ENCODE measurements at places on chromosomes 12 and 14.

GRCh38 chr12:2853626-2854025 is 3.2 kb downstream of the TEX52 start:
- peak; percentile 28 for DNase-seq

DNA sequence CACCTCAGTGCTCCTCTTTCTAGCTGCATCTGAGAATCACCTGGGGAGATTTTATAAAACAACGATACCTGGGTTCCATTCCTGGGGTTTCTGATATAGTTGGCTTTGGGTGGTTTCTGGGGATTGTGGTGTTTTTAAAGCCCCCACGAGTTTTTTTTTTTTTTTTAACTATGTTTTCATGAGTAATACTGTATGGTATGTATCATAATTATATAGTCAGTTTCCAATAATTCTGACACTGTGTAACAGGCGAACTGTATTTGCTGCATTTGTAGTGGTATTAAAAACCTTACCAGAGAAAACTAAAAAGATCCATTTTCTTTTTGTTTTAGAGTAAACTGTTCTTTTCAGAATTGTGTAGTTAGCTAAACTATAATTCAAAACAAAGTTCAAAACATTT is 84.9 kb downstream of the SRGAP1 start:
- no peak for DNase-seq

DNA sequence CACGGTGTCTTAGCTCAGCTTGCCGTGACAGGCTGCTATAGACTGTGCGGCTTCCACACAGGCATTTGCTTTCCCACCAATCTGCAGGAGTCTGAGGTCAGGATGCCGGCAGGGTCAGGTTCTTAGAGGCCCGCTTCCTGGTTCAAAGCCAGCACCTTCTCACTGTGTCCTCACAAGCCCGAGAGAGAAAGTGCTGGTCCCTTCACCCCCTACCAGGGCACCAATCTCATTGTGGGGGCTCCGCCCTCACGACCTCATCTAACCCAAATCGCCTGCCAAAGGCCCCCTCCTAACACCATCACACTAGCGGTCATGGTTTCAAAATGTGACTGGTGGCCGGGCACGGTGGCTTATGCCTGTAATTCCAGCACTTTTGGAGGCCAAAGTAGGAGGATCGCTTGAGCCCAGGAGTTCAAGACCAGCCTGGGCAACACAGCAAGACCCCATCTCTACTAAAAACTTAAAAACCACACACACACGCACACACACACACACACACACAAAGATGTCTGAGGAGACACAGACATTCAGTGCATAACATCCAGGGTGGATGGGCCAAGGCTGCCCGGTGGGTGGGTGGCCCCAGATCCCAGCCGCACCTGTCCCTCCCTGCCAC is 26.8 kb downstream of the MMP17 start:
- no peak for DNase-seq

DNA sequence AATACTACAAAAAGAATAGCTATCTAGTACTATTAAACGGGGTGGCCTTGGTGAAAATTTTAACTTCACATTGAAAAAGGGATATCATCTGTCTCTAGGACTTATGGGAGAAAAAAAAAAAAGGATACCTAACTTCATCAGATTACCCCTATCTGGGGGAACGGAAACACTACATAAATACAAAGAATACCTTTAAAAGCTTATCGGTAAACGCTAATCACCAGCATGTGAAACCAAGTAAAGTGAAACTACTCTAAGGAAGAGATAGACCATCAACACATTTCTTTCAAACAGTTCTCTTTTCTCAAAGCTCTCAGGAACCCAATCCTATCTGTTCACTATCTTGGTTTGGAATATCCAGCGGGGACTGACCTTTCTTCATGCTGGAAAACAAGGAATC is 3.5 kb downstream of the KICS2 start:
- no peak for DNase-seq

DNA sequence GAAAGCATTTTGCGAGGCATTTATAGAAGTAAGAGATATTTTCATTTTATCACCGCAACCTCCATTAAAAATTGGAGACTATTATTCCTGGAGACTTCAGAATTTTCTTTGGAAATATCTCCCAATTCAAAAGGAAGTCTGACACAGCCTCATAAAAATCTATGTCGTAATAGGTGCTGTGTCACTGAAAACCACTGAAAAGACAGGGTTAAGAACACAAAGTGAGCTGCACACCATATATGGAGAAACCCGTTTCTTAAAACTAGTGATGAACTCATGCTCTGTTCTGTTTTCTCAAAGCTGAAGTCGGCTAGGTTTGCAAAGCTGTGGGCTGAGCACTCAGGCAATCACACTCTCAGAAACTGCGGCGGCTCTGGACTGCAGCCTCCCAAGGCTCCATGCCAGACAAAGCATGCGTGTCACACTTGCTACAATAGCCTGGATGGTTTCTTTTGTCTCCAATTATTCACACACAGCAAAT is at the start of gene GLIPR1:
Gene GLIPR1, plus strand, starts transcription at position 287 of the 481 bp plus-strand sequence. Its CDS starts 126 bp downstream, at position 413.
- DNase-seq: peak; percentile 91

- DNase-seq: no peak
These were observed 151.8 kb upstream of the NPAS3 start for GRCh38 chr14:32786886-32787285.

- no peak for DNase-seq
These were observed 152.4 kb upstream of the ATP2B1 start for GRCh38 chr12:89861086-89861485.

GRCh38 chr12:120131116-120131515 is 14.6 kb upstream of the RAB35 start:
- DNase-seq: no peak

- no peak for DNase-seq
These were observed 48.2 kb upstream of the MAP3K9 start for GRCh38 chr14:70857496-70857890.

DNA sequence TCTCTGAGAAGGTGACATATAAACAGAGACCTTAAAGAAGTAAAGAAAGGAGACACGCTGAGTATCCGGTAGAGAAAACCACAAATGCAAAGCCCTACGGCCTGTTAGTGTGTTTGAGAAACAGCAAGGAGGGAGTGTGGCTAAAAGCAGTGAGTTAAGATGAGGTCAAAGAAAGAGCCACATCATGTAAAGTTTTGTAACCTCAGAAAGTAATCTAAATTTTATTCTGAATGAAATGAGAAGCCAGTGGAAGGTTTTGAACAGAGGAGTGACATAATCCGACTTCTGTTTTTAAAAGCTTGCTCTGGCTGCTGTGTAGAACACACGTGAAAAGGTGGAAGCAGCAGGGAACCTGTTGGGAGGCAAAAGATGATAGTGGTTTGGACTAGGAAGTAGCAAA is 32.6 kb downstream of the PPP2R5E start:
- DNase-seq: no peak

DNA sequence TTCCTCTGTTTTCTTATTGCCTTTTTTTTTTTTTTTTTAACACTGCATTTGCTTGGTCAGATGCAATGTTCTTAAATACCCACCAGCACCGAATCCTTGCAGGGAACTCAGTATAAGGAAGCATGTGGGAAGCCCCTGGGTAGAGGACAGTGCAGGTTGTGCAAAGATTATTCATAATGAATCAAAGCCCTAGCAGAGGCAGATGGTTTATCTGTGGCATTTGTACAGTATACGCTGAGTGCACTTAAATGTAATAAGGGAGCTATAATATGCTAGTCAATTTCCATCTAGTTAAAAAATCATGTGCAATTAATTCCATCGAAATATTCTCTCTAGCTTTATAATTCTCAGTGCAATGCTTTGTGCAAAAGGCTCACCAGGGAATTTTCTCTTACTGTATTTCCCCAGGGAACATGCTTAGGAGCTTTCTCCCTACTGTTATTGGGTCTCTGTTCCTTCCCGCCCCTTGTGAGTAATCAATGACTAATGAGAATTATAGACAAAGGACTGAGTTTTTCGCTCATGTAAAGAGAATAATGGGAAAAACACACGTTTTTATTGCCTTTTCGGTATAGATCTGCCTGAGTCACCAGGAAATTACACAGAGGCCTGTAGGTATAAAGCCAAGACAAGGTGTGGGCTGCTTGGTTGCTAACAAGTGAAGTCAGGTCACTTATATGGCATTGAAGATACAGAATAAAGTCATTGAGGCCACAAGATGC is 1214.3 kb upstream of the TMEM132C start:
- no peak for DNase-seq

DNA sequence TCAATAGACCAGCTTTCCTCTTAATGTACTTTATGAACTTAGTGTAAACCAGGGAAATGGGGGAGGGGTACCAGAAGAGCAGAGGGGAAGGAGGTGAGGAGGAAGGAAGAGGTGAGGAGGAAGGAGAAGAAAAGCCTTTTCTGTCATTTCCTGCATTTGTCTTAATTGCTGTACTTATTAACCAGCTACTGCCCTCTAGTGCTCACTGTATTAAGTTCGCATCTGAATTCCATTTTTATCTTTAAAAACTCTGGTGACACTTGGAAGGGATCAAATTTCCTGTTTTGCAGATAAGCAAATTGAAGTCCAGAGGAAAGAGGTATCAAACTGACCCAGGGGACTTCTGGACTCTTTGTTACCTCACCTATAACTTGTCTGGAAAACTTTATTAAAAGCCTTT is 22.2 kb downstream of the MANSC1 start:
- DNase-seq: peak; percentile 73

DNA sequence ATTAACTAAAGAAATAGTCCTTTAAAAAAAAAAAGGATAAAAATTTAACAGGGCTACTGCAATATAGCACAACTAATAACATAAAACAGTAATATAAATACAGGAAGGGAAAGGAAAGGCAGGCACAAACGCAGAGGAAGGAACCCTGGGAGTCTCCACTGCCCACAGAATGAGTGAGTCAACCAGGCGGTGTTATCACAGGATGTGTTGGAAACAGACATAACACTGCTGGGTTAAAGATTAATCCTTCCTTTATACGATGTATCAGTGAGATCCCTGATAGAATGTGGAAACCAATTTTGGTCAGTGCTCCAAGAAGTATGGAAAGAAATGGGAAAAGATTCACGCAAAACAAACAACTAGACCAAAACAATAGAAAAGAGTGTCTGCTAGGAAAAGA is 47.9 kb downstream of the FGD6 start:
- DNase-seq: no peak

DNA sequence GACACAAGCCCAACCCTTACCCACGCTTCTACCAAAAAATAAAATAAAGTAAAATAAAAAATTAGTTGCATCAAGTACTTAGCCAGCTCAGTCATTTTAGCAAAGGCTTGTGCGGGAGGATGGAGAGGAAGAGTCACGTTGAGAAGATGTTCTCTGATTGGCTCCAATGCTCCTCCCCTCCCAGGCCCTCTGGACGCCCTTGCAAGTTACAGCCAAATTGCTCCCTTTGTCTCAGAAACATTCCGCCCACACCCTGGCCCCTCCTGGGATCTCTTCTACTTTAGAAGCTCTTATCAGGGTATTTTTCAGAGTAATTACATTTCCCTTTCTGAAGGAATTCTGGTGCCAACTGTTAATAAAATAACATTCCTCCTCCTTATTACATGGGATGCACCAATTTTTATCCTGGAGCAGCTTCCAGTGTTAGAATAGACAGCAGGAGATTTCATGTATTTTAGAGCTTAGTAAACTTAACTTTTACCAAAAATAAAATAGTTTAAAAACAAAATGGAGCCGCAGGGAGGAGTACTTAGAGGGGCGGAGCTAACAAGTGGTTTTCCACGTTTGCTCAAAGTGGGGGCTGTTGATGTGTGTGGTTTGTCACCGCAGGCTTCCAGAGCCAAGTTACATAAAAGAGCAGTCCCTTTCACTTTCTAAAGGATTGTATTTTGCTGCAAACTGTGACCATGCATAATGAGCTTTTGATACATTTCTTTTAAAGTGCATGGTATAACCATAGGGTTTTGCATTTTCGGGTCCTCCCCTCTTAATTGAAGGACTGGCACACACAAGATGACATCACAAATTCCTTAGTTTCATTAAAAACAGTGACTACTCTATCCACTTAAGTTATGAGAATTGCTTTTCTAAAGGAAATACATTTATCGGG is 71.7 kb upstream of the RAP1B start:
- DNase-seq: peak; percentile 56

DNA sequence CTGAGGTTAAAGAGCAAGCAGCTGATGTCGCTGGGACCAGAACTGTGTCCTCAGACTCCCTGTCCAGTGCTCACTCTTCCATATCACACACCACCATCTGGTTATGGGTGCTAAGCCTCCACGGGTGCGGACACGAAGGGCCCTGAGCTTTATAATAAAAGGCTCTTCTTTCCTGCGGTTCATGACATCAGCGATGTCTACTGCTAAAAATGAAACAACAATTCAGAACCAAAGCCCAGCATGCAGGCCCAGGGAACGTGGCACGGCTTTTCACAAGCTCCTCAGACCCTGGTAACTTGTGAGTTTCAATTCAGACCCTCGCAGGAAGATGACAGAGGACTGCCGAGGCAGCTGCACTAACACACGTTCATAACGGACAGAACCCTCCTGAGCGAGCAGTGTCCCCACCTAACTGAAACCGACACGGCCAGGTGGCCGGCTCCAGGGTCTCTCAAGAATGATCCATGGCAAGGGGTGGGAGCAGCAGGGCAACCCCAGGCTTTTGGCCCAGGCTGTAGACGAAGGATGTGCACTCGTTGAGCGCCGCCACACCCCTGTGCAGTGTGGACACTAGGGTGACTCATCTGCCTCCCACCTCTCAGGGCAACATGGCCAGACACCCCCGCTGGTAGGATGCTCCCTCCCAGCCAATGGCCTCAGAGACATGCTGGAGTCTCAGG is 180.3 kb downstream of the CALM1 start:
- no peak for DNase-seq

DNA sequence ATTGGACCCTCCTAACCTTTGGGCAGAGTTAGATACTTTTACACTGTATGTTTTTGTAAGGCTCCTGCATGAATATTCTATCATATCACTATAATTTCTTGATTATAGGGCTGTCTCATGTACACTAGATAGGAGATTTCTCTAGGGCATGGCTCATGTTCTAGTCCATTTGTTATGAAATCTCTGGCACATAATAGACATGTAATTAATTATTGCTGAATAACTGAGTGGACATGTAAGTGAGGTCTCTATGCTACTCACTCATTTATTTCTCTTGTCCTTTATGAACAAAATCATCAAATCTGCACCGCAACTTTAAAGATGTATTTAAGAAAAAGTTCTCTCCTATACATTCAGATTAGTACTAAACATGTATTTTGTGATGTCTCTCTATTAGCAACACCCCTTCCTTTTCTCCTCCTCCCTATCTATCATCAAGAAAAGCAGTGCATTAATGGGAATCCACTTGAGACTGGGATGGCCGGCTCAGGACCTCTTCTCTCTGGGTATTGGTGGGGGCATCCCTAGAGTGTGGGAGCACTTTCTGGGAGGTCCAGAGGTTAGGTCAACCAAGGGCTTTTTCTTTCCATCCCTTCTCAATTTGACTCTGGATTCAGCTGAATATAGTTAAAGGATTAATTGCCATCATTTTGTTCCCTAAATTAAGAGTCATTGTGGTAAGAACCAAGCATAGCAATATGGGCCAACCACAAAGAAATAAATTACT is 168.0 kb upstream of the HMGA2 start:
- no peak for DNase-seq

- no peak for DNase-seq
These were observed 107.4 kb downstream of the VCPKMT start for GRCh38 chr14:50008974-50009373.

- DNase-seq: no peak
These were observed 15.4 kb downstream of the ULK1 start for GRCh38 chr12:131909752-131910219.

- DNase-seq: no peak
These were observed 1126.7 kb downstream of the AACS start for GRCh38 chr12:126191949-126192348.

GRCh38 chr14:32702562-32702961 is 236.1 kb upstream of the NPAS3 start:
- DNase-seq: peak; percentile 43

- DNase-seq: no peak
These were observed 395.1 kb upstream of the RGS6 start for GRCh38 chr14:71536927-71537772.

GRCh38 chr12:108457006-108457733 is 57.9 kb upstream of the FICD start:
- peak; percentile 71 for DNase-seq
